ENCODE measurements at places on chromosomes 2 and 18.

DNA sequence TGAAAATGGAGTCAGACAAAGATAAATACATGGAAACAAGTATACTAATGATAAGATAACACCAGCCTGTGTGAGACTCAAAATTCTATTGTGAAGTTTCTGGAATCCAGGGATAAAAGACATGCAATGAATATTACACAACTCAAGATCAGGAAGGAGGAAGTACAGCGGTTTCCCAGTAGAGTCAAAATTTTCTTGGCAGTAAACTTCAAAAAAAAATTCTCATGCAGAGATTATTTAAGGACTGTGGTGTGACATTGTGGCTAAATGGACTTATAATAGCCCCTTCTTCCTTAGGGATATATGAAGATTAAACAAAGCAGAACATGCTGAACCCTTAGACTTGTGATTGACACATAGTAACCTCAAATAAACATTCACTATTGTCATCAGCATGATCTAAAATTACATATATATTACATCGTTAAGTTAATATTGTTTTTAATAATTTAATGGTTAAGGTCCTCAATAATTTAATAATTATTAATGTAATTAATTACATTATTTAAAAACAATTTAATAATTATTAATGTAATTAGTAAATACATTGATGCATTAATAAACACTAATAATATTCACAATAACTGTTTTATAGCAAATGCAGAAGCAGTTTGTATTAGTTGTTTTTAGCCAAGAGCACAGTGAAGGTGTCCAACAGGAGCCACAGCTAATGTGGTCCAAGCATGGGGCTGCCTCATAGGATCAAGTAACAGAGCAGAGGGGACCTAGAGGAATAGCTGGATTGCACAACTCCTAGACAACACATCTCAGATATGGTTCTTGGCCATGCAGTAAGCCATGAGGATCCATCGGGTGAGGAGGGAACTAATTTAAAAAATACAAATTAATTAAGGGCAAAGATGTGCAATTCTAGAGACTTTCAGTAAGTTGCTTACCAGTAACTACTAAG is 77.3 kb downstream of the POLE4 start:
- no peak for DNase-seq

- no peak for DNase-seq
Observed at GRCh38 chr2:175981551-175981950, 20.5 kb downstream of the LNPK start.

DNA sequence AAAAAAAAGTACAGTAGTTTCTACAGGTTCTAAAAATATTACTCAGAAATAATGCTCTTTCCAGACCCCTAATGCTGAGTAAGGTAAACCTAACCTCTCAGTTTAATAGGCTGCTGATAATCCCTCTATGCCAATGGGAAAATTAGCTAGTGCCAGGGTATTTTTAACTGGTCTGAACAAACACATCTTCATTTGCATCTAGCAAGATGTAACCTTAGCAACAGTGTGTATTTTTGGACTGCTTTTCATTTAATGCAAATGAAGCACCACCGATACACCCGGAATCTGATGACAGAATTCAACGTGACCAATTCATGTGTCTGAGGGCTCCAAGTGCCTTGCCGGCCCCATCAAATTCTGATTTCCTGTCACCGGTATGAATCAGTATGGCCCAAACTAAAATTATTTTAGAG is 47.4 kb upstream of the CYRIA start:
- DNase-seq, result no peak

GRCh38 chr2:68196120-68196716 is 38.5 kb downstream of the PNO1 start:
- DNase-seq, result no peak

- no peak for DNase-seq
Observed at GRCh38 chr18:55541571-55541970, 46.4 kb downstream of the TCF4 start.

GRCh38 chr18:47628893-47629292 is 301.6 kb downstream of the SMAD2 start:
- DNase-seq, result no peak

DNA sequence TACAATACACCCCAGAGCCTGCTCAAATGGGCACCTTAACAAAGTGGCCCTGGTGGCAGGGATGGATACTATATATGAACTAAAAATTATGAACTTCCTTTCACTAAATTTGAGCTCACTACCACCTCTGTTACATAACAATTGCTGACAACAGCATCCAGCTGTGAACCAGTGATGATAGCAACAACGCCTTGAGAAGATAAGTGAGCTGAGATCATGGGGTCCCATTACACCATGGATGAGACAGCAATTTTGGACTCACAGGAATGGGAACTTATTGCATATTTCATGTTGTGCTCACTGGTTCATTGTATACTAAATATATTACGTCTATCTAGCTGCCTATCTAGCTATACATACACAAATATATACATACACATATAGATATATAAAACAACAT is 16.9 kb upstream of the ALMS1 start:
- DNase-seq, result no peak

DNA sequence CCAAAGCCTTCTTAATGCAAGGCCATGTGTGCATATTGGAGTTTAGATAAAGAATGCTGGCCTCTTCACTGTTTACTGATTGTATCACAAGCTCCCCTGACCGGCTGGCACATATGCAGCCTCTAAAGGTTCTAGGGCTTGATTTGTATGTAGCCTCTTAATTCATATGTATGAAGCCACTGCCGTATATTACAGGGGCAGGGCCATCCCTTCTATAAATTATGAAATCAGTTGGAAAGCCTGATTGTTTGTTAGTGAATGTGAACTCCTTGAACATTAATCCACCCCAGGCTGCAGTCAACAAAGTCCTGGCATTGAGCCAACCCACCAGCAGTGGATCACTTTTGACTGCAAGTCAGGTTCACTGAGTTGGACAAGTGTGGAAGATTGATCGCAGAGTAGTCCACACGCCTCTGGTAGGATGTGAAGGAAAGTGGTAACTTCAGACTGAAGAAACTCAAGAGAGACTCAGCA is 61.6 kb upstream of the PARD3B start:
- no peak for DNase-seq

- DNase-seq, result no peak
Observed at GRCh38 chr18:11368020-11368419, 218.7 kb upstream of the PIEZO2 start.
